ENCODE measurements at places on chromosomes 16 and 17.

DNA sequence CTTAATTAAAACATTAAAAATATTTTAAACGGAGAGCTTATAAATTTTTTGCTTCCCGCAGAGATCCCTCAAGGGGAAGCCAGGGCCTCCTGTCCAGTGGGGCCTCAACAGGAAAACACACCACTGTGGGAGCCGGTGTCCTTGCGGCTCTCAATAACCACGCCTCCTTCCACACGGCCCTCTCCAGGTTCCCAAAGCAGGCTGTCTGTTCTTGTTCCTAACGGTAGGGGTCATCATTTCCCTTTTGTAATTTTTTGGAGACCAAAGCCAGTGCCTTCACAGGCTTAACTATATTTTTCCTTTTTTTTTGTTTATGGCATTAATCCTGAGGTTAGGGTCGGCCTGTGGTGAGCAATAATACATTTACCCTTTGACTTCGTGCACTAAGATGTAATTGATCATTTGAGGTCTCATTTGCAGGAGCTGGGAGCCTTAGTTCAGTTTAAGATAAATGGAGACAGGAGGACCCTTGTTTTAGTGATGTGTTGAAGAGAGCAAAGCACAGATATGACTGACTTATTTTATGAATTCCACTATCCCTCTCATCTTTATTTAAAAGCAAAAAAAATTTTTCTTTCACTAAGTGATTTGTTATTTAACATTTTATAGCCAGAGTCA, 77.5 kb upstream of the N4BP1 start:
- peak; percentile 86 for DNase-seq

GRCh38 chr17:56976941-56977608, 856 bp upstream of the SCPEP1 start:
- DNase-seq: no peak

DNA sequence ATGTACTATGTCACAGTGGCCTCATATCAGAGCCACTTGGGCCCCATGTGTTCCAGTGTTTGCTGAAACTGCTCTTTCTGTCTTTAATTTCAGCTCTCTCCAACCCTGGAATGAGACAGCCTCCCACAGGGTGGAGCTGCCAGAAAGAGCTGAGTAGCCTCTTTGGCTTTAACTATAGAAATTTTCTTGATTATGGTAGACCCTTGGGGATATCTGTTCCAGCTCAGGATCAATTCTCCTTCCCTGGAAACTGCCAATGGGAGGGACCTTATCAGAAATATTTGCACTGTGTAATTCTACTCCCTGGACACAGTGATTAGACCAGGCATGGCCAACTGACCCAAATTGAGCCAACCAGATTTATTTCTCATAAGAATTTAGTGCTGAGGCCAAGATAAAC, 39.0 kb upstream of the KDM8 start:
- no peak for DNase-seq

GRCh38 chr17:29256735-29257466, 10.2 kb downstream of the CRYBA1 start:
- no peak for DNase-seq

- DNase-seq: no peak
These were observed 2.2 kb downstream of the PAQR4 start for GRCh38 chr16:2971134-2971984.

All from NCI-H1092 treated with DMSO at 0.1 percent for 48 hours (cell line).